GM13976 (cell line): ENCODE measurements at places on chromosomes 1 and 21.

DNA sequence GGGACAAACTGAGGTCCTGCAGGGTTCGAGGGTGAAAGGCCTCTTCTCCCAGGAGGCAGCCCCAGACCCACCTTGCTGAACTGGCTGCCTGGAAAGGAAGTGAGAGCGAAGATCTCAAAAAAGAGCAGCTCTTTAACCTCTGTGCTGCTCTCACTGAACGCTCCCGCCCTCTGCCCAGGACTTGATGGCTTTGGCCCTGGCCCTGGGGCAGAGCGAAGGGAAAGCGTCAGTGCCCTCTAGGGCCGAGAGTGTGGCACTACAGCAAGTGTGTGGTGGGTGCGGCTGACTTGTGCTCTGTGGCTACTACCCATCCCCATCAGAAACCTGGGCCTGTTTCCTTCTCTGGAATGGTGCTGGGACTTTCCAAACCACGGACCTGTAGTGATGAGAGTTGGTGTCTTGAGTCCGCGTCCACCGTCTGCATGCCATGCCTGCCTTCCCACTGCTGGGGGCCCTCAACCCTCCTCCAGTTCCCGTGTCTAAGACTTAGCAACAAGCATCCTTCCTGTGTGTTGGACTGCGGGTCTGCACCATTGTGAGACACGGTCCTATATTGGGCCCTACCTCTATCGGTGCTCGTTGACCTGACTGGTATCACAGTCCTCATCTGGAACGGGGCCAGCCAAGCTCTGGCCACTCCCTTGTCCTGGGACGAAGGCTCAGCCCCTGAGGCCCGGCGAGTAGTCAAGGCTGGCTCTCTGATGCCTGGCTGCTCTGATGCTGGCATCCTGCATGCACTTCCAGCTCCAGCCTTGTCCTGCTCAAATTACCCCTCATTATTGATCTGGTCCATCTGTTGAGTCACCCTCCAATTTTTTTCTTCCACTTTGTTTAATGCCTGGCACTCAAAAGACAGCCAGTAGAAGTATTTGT lies 180.3 kb downstream of the DISC1 start:
- DNase-seq = peak; percentile 67

- no peak for DNase-seq
Measured at GRCh38 chr1:155125946-155126555, 1.6 kb upstream of the EFNA1 start.

DNA sequence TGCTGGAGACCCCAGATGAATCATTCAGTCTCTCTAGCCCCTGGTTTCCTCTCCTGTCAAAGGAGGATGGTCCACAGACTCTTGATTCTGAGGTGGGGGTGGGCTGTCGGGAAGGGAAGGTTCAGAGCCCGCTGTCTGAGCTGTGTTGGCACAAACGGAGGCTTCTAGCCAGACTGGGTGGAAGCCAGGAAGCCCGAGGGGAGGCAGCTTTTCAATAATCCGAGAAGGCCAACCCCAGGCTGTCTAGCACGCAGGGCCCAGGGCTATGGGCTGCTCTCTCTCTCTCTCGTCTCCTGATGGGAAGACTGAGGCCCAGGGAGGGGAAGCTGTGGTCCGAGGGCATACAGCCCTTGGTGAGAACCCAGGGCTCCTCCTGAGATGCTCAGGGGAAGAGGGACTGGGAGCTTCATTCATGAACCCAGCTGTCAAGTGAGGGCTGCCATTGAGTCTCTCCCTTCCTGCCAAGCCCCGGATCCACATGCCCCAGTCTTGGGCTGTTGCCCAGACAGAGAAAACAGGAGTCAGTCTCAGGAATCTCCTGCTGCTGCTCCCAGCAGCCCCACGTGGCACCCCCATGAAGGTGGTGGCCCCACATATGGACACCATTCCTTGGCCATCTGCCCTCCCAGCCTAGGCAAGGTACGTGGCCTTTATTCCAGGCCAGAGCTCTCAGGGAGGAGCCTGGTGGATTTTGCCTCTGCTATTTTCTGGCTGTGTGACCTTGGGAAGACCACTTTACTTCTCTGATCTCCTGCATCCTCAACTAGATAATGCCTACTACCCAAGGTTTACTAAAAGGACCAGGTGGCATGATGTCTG lies 44.4 kb downstream of the RAP1GAP start:
- no peak for DNase-seq

GRCh38 chr21:31335957-31336738 lies 7.9 kb downstream of the TIAM1 start:
- DNase-seq = no peak

DNA sequence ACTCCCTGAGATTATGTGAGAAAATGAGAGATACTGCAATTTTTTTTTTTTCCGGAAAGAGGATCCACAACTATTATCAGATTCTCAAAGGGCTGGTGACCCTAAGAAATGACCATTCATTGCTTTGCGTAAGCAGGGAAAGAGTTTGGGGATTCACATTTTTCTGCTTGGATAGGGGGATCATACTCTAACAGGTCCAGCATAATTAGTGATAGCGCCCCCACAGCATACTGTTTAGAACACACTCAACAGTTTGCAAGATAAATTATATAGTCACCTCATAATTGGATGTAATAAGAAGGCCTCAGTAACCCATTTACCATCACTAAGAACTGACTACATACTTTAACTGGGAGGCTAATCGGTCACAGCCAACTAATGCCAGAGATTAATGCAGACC lies 1.9 kb downstream of the CCT3 start:
- DNase-seq = no peak

DNA sequence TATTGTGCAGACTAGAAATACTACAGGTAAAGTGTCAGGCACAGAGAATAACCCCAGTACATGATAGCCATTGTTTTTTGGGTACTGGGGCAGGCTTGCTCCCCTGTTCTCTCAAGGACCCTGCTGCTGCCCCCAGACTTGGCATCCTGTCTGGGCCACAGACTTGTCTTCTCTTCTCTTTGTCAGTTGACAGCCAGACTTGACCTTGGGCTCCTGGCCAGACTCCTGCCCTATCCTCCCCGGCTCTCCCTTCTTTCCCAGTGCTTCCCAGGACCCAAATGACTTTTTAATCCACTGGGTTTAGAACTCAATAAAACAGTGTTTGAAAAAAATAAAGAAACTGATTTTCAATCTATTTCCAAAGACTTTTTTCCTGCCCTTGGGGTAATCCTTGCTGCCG lies 43.2 kb downstream of the ZSCAN20 start:
- DNase-seq = no peak

DNA sequence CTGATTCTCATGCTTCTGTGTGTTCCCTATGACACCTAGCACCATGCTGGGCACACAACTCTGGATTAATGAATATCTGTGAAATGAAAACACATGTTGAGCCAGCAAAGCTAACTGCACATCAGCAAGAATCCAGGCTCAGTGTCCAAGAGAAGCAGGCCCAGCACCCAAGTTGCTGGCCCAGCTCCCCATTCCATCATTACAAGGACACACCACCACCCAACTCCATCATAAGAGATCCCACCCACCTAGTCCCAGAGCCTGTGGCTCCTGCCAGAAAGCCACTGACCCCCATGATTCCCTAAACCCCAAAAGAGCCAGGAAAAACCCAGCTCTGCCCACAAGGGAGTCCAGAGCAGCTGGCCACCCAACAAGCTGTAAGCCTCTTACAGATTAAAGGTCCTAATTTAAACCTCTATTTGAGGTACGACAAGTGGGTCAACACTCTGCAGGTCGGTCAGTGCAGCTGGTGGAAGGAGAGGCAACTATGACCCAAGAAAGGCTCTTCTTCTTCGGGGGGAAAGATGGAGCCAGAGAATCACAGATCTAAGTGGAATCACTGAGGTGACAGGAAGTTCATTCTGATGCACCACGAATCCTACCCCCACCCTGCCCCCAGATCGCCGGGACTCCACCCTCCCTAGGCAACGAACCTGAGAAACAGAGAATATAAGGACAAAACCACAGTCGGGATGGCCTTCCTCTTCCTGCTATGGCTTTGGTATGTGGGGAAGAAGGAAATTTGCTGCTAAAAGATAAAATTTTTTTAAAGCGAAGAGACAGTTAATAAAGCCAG lies 58.2 kb downstream of the CD34 start:
- DNase-seq = no peak

DNA sequence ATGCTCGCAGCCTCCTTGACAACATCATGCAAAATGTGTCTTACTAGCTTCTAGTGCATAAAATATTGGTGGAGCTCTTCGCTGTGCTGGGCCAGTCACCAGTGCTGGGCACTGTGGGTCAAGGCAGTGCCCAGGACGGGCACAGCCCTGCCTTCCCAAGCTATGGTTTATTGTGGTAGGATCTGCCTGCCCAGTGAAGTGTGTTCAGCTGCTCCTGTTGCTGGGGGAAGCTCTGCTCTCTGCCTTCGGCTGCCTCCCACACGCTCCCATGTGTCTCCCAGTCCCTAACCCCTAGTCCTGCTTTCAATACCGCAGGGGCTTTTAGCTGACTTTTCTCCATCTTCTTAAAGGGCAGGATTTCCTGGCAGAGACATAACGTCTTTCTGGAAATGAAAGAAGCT lies 15.7 kb downstream of the EPHX1 start:
- no peak for DNase-seq

DNA sequence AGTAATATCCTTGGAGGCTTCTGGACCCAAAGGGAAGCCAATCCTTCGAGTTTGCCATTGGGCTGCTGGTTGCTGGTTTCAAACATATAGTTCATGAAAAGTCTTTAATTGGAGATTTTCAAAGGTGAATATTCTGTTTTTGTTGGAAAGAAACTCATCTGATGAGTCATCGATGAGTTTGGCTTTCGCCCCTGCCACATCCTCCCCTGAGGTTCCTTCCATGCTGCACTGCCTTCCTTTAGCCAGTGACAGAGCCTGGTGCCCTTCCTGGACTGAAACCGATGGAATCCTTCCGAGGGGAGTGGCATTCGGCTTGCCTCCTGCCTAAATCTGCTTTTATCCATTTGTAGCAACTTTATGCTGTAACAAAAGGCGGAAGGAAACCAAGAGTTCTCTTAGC lies 550.0 kb downstream of the KIF26B start:
- no peak for DNase-seq

DNA sequence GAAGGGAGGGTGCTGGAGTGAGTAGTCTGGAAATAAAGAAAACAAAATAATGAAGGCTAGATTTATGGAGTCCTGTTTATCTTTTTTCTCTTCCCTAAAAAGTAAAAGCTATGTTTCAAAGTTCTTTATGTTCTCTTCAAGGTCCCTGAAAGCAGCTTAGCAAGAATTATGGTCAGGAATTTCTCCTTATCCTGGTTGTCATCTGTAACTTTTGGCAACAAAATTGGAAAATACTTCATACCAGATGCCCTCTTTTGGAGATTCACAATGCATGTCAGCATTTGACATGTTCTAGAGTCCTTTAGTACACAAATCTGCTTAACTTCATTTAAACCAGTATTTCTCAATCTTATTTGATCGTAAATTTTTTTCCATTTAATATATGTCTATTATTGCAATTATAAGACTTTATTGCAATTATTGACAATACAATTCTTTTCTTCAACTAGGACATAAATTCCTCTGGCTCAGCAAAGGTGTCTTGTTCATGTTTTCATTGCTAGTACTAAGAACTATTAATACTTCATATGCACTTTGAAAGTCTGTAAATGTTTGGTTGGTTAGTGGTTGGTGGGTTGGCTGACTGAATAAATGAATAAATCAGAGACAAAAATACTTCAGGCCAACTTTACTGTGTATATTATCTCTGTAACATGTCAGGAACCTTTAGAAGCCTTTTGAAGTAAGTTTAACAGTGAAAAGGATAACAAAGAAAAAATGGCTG lies 101.5 kb downstream of the ATP1B1 start:
- DNase-seq = no peak

DNA sequence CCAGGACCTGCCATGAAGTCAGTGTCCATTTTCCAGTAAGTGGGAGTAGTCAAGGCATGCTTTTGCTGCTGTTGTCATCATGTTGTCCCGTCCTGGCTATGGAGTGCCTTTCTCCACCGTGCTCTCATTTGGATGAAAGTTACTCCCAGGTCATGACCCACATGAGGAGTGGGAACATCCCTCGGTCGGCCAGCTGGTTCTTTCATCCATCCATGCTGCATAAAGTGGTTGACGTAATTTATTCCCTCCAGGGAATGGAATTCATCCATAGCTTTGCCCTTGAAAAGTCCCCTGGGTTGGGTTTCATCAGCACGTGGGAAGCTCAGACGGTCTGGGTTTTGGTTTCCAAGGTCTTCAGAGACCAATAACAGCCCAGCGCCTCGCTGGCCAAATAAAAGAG lies 11.6 kb downstream of the PLA2G2A start:
- no peak for DNase-seq

GRCh38 chr1:152000964-152001630 lies 7.4 kb upstream of the S100A10 start:
- no peak for DNase-seq

- DNase-seq = no peak
Measured at GRCh38 chr1:34867415-34867814, 7.9 kb upstream of the SMIM12 start.

- no peak for DNase-seq
Measured at GRCh38 chr1:10730985-10731384, 65.5 kb downstream of the CASZ1 start.

DNA sequence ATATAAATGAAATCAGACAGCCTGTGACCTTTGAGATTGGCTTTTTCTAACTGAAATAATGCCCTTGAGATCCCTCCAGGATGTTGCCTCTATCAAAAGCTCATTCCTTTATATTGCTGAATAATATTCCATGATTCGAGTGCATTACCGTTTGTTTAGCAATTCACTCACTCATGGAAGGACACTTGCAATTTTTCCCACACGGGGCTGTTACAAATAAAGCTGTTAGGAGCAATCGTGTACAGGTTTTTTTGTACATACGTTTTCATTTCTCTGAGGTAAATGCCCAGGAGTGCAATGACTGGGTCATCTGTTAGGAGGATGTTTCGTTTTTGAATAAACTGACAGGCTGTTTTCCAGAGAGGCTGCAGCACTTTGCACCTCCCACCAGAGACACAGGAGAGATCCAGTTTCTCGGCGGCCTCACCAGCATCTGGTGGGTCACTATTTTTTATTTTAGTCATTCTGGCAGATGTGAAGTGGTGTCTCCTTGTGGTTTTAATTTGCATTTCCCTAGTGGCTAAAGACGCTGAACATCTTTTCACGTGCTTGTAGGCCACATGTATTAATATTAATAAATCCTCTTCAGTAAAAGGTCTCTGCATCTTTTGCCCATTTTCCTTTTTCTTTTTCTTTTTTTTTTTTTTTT lies 11.0 kb downstream of the PRDM15 start:
- peak; percentile 64 for DNase-seq

DNA sequence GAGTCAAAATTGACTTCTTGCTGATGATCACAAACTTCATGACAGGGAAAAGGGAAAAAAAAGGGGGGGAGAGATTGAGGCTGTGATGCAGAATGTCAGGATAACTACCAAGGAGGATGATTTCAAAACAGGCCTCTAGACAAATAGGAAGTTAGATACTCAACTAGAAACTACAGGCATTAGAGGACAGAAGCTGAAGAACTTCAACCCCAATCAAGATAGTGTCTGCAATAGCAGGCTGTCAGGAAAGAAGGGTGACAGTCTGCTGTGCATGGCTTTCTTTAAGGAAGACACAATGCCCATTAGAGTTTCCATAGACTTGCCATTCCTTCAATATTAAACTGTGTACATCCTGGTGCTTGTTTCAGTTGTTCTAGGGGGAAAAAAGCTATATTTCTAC lies 257.2 kb downstream of the TTLL7 start:
- DNase-seq = no peak

GRCh38 chr1:93699503-93700168 lies 18.0 kb upstream of the BCAR3 start:
- DNase-seq = no peak

- DNase-seq = no peak
Measured at GRCh38 chr1:154622503-154623039, 14.6 kb upstream of the ADAR start.

GRCh38 chr1:230145505-230145899 lies 78.5 kb downstream of the GALNT2 start:
- DNase-seq = no peak

GRCh38 chr1:10754568-10755329 lies 41.7 kb downstream of the CASZ1 start:
- no peak for DNase-seq

GRCh38 chr1:235980976-235981375 lies 83.9 kb downstream of the NID1 start:
- no peak for DNase-seq
